ENCODE measurements at places on chromosomes 11 and 22.
A peak's percentile ranks its signal among the peaks of the same experiment; 100 is the strongest.

GRCh38 chr11:61575886-61576861 is 4.7 kb downstream of the SYT7 start:
- DNase-seq: no peak

- peak; percentile 64 for DNase-seq
Measured at GRCh38 chr11:123261345-123262106, 66.5 kb upstream of the CLMP start.

DNA sequence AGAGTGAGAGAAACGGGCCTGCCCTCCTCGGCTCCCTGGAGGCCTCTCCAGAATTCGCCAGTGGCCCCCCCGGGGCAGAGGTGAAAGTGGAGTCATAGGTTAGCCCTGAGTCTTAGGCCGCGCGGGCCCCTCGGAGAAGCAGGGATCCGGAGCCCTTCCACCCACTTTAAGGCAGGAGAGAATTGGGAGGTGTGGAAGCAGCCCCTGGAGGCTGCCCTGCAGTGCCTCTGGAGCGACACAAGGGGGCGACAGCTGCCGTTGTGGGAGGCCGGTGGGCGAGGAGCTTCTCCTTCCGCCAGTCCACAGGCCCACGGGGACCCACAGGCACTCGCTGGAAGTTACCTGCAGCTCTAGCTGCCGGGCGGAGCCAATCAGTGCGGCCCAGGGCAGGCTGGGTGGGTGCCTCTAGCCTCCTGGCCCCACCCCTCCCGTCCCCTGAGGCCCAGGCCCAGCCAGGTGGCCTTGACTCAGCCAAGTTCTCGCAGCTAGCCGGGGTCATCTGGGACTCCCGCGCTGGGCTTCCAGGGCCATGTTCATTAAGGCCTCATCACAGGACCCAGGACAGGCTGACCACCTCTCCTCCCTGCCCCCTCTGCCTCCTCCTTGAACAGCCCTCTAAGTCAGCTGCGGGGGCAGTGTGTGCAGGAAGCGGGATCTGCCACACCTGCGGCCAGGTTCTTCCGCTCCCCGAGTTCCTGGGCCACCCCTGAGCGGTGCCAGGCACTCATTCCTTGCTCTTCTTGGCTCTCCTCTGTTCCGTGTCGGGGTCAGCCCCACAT is 5.0 kb downstream of the DGKZ start:
- peak; percentile 88 for DNase-seq

DNA sequence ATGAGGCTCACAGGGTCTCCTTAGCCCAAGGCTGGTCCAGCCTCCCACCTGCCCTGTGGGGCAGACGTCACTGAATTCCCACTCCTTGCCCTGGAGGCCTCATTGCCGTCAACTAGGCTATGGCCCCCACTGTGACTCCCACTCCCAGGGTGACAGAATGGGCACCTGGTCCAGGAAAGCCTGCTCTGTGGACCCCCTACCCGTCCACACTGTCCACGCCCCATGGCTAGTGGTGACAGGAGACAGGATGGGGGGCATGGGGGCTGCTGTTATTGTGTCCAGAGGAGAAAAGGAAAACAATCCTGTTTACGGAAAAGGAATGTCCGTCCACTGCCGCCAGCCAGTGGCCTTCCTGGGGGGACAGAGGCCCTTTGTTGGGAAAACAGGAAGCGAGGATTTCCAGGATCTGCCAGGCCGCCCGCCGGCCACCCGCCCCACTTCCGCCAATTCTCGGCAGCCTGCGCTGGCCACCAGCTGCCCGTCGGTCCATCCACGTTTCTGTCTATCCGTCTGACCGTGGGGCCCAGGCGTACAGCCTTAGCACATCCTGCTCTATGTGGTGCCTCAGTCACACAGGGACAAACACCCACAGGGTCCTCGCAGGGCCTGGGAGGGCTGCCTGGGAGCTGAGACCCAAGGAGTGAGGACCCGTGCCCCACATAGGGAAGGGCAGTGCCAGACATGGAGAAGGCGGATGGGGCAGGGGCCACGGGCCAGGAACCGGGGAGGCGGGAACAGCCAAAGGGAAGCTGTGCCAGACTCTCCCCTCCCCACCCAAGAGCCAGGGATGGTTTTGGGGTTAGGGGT is 19.5 kb downstream of the CRELD2 start:
- DNase-seq: no peak

GRCh38 chr22:38338772-38339379 is 21.6 kb upstream of the CSNK1E start:
- no peak for DNase-seq

GRCh38 chr11:126963115-126963514 is 37.5 kb downstream of the KIRREL3 start:
- DNase-seq: no peak

DNA sequence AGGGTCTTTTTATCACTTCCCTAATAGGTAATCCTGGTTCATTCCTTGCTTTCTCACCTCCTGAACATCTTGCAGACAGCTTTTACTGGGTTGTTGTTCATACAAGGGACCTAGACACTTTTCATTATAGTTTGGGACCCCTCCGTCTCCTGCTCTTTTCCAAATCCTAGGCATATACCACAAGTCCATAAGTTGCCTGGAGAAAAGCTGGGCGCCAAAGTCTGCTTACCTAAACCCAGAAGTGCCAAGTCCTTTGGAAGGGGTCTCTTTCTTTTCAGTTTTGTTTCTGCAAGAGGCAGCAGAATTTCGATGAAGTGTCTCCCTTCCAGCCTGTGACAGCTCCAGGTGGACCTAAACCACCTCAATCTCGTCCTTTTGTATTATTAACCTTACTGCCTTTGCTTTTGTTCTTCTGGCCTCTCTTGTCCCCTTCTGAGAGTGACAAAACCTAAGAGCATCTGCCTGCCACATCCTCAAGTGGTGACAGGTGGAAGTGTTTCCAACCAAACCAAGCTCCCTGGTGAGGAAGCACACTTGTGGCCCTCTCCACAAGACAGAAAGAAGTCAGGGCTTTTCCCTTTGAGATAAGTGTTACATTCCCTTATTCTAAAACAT is 19.5 kb upstream of the P2RY6 start:
- no peak for DNase-seq

- no peak for DNase-seq
Measured at GRCh38 chr11:133832096-133832990, 13.0 kb downstream of the SPATA19 start.

DNA sequence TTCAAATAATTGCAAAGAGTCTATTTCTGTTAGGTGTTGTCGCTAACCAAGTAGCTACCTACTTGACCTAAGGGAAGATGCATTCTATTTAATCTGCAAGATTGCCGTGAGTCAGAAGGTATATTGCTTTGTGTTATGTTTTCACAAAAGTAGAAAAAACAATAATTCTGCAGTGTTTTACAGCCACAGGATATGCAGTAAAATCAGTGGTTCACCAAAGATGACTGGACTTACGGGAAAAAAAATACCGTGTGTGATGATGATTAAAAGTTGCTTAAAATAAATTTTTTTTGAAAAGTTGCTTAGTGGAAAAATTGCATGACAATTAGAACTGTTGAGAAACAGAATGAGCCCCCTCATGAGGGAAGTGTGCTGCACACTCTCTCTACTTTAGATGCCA is 209.1 kb downstream of the DDX10 start:
- no peak for DNase-seq

DNA sequence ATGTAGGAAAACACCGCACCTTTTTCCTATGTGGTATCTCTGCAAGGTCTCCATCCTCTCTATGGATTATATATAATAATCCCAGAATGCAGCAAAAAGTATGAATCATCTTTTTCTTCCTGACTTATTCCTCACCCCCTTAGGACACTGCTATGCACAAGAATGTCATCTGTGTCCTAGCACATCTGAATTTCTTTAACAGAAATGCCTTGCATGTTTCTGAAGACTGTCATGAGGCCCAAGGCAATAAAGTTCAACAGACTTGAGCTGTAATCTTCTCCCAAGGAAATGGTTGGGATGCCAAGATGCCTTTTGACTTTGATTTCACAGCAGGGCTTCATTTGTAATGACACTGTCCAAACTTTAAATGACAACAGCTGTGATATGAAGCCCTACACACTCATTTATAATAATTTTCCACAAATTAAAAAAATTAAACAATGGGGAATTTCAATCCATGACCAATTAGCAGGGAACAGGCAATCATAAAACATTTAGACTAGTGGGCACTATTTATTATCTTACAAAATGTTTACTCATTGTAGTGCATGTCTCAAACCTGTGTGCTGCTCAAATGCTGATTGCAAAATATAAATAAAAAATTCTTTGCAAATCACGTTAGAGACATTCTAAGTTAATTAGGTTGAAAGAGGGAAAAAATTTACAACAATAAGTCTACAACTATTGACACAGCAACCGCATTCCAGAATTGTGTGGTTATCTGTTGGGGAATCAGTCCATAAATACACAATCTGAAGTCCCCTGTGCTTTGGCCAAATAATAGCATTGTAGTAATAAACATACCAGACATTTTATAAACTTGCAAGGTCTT is 242.3 kb downstream of the SWAP70 start:
- DNase-seq: no peak

GRCh38 chr11:10844796-10845195 is 13.1 kb downstream of the ZBED5 start:
- no peak for DNase-seq

DNA sequence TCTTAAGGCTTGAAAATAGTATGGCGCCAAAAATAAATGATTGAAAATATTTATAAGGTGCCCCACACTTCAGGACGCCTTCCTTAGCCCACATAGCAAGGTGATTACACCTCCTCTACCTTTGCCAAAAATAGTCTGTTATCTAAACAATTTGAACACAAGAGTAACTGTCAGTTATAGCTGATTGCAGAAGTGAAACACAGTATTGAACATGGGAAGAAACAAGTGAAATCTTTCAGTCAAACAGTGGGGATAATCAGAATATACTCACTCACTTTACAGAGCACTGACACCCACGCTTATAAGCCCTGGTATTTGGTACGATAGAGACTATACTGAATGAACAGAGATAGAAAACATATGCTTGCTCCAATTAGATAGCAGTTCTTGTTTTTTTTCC is 203.1 kb downstream of the RAB38 start:
- no peak for DNase-seq

GRCh38 chr11:20770414-20770946 is 101.1 kb downstream of the NELL1 start:
- DNase-seq: no peak

GRCh38 chr11:116170526-116171120 is 602.2 kb downstream of the BUD13 start:
- no peak for DNase-seq

DNA sequence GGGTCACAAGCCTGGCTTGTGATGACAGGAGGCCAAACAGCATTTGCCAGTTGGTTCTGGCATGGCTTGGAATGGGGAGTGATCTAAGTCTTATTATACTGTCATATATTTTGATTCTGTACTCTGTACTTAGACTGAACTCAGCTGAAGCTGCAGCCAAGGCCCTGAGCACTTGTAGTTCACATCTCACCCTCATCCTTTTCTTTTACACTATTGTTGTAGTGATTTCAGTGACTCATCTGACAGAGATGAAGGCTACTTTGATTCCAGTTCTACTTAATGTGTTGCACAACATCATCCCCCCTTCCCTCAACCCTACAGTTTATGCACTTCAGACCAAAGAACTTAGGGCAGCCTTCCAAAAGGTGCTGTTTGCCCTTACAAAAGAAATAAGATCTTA is 843 bp downstream of the OR56B1 start:
- no peak for DNase-seq

GRCh38 chr11:62771144-62772021 is at the start of gene TAF6L:
Gene TAF6L (plus strand): TSS chr11:62771396. CDS start chr11:62775784, 4,388 bp downstream.
- DNase-seq: peak; percentile 98

Measured in left lung (tissue), 14 donors.